ENCODE measurements at places on chromosomes 11 and 22.

DNA sequence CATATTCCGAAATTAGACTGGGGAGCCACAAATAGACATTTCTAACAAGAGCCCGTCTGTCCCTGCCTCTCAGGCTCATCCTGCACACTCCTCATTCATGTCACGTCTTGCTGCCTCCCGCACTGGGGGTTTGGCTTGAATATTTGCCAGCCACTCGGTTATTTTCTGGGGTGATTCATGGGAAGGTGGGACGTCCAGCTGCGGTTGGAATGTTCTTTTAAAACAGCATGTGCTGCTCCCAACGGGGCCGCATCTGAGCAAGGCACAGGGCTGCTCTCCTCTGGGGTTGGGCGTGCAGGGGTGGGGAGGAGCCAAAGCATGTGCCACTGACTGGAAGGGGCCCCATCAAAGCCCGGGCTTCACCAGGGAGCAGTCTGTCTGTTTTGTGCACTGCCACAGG lies 25.9 kb upstream of the SLC5A4 start:
- no peak for DNase-seq
- peaks cover 10% of the 10 kb centered on the region for H3K27me3 ChIP-seq
- no peak overlapping the region for H3K4me3 ChIP-seq
- H3K36me3 ChIP-seq = no peaks in the 10 kb centered on the region
- H3K4me1 ChIP-seq = no peaks in the 10 kb centered on the region

DNA sequence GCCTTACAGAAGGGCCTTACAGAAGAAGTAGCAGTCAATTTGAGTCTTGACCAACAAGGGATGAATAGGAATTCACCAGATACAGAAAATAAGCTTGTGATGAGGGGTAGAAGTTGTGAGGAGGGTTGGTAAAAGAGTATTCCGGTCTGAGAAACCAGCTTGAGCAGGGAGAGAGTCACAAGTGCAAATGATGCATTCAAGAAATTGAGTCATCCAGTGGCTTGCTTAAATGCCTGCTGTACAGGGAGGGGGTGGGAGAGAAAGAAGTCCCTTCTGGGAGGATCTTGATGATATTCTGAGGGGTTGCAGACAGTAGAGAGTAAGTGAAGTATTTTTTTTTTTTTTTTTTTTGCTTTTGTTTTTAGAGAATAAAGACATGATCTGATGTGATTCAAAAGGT lies 9.2 kb downstream of the CCKBR start:
- no peak overlapping the region for H3K4me3 ChIP-seq
- H3K27me3 ChIP-seq = peaks cover 4% of the 10 kb centered on the region
- no peaks in the 10 kb centered on the region for H3K36me3 ChIP-seq
- H3K4me1 ChIP-seq = no peaks in the 10 kb centered on the region

- H3K27ac ChIP-seq = no peak overlapping the region
- H3K4me3 ChIP-seq = no peak overlapping the region
- peaks cover 16% of the 10 kb centered on the region for H3K27me3 ChIP-seq
- H3K4me1 ChIP-seq = peaks cover 8% of the 10 kb centered on the region
- H3K36me3 ChIP-seq = no peaks in the 10 kb centered on the region
Observed at GRCh38 chr11:126585774-126586491, 230.4 kb downstream of the ST3GAL4 start.

DNA sequence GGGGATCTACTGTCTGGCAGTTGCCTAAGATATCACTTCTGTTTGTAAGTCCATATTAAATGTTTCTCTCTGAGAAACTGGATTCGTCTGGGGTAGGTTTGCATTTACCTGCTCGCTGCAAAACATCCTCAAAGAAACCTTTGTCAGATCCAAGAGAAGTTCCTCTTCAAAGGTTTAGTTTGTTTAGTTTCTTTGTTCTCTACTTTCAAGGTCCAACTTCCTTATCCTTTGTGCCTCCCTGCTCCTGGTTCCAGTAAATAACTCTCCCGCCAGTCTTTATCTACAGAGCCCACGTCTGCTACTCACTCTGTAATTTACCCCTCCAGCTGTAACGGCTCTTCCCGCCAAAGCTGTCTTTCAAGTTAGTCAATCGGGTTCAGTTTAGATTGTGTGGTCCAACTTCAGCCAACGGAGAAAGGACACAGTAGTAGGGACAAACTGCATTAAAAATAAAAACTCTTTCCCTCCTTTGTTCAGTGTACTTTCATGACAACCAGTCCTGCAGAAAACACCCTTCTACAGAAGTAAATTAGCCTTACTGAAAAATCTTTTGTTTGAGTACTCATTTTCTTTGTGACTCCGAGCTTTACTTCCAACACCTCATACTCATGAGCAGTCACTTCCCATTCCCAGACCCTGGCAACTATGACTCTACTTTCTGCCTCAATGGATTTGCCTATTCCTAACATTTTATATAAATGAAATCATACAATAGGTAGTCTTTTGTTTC lies 41.0 kb downstream of the TMPRSS5 start:
- no peak overlapping the region for H3K27ac ChIP-seq
- no peaks in the 10 kb centered on the region for H3K27me3 ChIP-seq
- no peaks in the 10 kb centered on the region for H3K36me3 ChIP-seq
- peaks cover 5% of the 10 kb centered on the region for H3K4me1 ChIP-seq
- no peak overlapping the region for H3K4me3 ChIP-seq

- H3K4me1 ChIP-seq = peaks cover 17% of the 10 kb centered on the region
- peak overlapping the region; percentile 53 for H3K4me3 ChIP-seq
- peak overlapping the region; percentile 87 for H3K27ac ChIP-seq
- no peaks in the 10 kb centered on the region for H3K36me3 ChIP-seq
Observed at GRCh38 chr22:18023509-18024275, 669 bp downstream of the MICAL3 start.

DNA sequence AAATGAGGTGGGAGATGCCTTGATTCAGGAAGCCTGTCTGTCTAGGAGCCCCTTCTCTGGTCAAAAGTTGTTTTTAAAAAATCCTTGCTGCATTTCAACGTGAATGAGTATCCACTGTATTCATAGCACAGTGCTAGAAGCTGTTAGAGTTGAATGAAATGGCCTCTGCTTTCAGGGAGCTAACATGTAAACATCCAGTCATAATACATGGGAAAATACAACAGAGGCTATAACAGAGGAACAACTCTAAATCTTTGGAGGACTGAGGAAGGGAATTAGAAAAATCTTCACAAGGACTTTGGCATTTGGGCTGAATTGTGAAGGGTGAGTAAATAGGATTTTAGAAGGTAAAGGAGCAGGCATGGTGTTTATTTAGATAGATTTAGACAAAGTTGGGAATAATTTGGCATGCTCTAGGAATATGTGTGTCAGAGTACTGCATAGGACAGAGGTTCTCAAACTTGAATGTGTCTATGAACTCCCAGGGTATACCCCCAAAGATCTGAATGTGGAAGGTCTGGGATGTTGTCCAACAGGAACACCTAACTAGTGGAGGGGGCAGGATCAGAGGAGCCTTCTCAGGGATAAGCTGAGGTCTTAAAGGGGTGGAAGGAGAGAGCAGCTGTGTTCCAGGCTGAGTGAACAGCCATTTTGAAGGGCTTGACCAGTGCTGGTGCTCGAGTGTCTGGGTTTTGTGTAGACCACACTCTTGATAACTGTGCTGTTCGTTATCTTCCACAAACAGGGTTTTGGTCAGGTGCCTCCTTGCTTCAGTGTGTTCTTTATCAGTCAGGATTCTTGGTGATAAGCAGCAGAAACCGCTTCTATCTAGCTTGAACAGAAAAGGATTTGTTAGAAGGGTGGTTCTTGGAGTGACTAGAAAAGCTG lies 12.7 kb downstream of the SREBF2 start:
- H3K27me3 ChIP-seq = no peaks in the 10 kb centered on the region
- peaks cover 85% of the 10 kb centered on the region for H3K4me1 ChIP-seq
- H3K27ac ChIP-seq = peak overlapping the region; percentile 49
- no peak for DNase-seq

DNA sequence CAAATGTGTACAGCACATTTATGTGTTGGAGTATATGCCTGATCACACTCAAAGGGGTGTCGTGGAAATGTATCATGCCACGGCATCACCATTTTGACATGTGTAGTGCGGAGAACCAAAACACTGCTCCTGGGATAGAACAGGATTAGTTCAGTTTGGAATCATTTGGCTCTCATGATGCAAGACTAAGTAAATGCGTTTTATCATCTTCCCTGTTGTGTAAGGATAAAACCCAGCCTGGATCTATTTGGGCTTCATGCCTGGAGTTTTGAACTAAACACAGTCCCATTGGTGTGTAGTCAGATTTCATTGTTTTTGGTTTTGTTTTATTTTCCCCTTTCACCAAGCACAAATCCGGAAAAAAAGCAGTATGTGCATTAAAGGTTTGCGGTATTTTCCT lies 574.3 kb downstream of the NTM start:
- H3K4me1 ChIP-seq = no peaks in the 10 kb centered on the region
- no peaks in the 10 kb centered on the region for H3K36me3 ChIP-seq
- no peak for DNase-seq
- no peaks in the 10 kb centered on the region for H3K27me3 ChIP-seq
- no peak overlapping the region for H3K27ac ChIP-seq

- H3K36me3 ChIP-seq = no peaks in the 10 kb centered on the region
- H3K4me1 ChIP-seq = peaks cover 30% of the 10 kb centered on the region
- no peak overlapping the region for H3K4me3 ChIP-seq
- no peak for DNase-seq
Observed at GRCh38 chr11:12099132-12099873, 11.1 kb upstream of the MICAL2 start.

GRCh38 chr22:44451016-44451415 lies 47.0 kb downstream of the RTL6 start:
- H3K27me3 ChIP-seq = no peaks in the 10 kb centered on the region
- DNase-seq = no peak
- H3K4me3 ChIP-seq = no peak overlapping the region
- no peaks in the 10 kb centered on the region for H3K36me3 ChIP-seq
- peaks cover 4% of the 10 kb centered on the region for H3K4me1 ChIP-seq

DNA sequence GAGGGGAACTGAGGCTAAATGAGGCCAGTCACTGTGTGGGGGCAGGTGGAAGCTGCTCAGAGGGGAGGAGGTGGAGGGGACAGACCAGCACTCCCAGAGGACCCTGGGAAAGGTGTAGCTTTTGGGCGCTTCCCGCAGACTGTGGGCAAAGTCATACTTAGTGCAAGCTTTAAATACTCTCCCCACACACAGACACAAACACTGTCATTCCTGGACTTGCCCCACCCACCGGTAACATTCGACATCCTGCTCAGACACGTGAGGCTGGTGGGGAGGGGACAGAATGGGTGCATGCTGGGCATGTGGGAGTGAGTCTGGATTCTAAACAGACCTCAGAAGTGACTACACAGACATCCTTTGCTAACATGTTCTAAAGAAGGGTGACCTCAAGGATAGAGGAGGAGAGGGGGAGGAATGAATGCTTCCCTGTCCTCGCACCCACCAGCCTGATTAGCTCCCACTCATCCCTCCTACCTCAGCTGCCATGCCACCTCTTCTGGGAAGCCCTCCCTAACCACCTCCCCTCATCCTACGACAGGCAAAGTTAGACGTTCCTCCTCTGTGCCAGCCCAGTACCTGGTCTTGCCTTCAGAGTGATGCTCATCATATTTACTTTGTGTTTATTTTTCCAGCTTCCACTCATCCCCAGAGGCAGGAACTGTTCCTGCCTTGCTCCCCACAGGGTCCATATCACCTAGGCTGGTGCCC lies 22.2 kb downstream of the TSKU start:
- no peaks in the 10 kb centered on the region for H3K27me3 ChIP-seq
- H3K4me3 ChIP-seq = no peak overlapping the region
- H3K4me1 ChIP-seq = no peaks in the 10 kb centered on the region
- no peak for DNase-seq

DNA sequence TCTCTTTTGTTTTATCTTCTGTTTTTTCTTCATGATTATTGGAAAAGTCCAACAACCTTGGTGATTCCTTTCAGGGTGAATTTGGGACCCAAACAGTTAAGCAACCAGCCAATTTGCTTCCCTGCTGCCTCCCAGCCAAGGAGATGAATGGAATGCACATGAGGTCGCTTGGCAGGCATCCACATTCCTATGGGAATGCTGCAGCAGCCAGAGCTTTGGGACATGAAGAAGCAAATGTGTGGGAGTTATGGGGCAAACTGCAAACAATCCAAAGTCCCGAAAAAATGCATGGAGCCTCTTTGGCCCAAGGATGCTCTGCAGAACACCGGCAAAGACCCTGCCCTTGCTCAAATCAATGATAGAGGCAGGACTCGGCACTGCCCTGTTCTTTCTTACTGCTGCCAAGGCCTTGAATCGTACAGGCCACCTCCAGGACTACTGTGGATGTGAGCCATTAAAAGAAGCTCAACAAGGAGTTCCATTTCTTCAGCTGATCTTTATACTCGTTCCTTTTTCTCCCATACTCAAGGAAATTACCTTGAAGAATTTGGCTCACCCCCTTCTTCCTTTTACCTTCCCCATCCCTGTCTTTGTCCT lies 117.3 kb upstream of the TEAD1 start:
- no peak overlapping the region for H3K4me3 ChIP-seq
- H3K27me3 ChIP-seq = no peaks in the 10 kb centered on the region
- no peaks in the 10 kb centered on the region for H3K36me3 ChIP-seq
- H3K4me1 ChIP-seq = peaks cover 18% of the 10 kb centered on the region

- H3K4me3 ChIP-seq = no peak overlapping the region
- DNase-seq = no peak
- H3K27me3 ChIP-seq = no peaks in the 10 kb centered on the region
- peak overlapping the region; percentile 67 for H3K27ac ChIP-seq
Observed at GRCh38 chr11:46249938-46250744, 27.3 kb upstream of the CREB3L1 start.

GRCh38 chr22:39353346-39353745 lies 3.6 kb downstream of the SYNGR1 start:
- H3K27me3 ChIP-seq = peaks cover 29% of the 10 kb centered on the region
- DNase-seq = no peak
- H3K36me3 ChIP-seq = no peaks in the 10 kb centered on the region
- peaks cover 8% of the 10 kb centered on the region for H3K4me1 ChIP-seq

- DNase-seq = no peak
- H3K4me3 ChIP-seq = no peak overlapping the region
- no peaks in the 10 kb centered on the region for H3K4me1 ChIP-seq
- H3K27me3 ChIP-seq = no peaks in the 10 kb centered on the region
Observed at GRCh38 chr11:117625237-117625636, 171.8 kb downstream of the DSCAML1 start.

DNA sequence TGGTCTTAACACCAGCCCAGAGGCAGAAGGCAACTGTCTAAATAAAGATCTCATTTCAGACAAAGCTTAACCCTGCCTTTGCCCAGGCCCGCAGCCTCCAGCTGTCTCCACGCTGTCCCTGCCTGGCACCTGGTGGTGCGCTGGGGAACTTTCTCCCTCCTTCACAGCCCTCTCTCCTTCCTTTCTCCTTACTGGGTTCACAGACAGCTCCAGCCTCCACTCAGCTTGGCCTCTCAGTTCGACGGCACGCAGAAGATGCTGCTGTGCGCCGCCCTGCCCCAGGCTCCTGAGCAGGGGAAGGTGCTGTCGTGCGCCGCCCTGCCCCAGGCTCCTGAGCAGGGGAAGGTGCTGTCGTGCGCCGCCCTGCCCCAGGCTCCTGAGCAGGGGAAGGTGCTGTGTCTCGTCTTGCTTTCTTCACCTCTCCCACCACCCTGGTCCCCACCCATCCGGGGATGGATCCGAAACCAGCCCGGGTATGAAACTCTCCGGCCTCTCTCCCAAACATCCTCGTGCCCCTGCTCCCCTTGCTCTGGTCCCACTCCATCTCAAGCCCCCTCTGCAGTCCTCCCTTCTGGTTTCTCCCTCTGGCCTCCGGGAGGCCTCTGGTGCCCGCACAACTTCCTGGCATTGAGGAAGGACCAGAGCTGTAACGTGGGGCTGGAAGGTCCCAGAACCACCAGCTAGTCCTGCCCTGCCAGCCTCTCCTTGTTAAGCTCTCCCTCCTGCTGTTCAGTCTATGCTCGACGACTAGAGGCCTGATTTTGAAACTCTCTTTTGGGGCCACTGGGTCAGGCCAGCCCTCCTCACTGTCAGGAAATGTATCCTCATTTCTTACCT lies 22.9 kb upstream of the JAM3 start:
- DNase-seq = no peak
- peaks cover 5% of the 10 kb centered on the region for H3K4me1 ChIP-seq
- H3K4me3 ChIP-seq = no peak overlapping the region
- H3K27me3 ChIP-seq = peaks cover 6% of the 10 kb centered on the region
- no peaks in the 10 kb centered on the region for H3K36me3 ChIP-seq
- peak overlapping the region; percentile 81 for H3K27ac ChIP-seq
